ENCODE measurements at places on chromosomes 5 and 9.

DNA sequence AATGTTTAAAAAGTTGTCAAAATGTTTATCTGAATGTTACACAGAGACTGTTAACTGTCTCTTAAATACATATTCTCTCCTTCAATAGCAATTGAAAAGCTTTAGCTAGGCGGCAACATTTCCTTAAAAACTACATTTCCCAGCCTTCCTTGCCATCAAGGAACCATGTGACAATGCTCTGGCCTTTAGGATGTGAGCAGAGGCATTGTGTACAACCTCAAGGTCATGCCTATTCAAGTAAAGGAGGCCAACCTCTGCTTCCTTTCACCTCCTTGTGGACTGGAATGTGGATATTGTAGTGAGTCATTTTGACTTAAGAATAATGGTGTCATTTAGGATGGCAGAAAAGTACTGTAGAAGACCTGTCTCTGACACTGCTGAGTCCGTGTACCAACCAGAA lies 23.7 kb upstream of the MROH2B start:
- no peak for DNase-seq

GRCh38 chr5:36418152-36418979 lies 116.7 kb upstream of the RANBP3L start:
- no peak for DNase-seq

GRCh38 chr9:36268007-36268427 lies 9.8 kb upstream of the GNE start:
- DNase-seq: peak; percentile 44

DNA sequence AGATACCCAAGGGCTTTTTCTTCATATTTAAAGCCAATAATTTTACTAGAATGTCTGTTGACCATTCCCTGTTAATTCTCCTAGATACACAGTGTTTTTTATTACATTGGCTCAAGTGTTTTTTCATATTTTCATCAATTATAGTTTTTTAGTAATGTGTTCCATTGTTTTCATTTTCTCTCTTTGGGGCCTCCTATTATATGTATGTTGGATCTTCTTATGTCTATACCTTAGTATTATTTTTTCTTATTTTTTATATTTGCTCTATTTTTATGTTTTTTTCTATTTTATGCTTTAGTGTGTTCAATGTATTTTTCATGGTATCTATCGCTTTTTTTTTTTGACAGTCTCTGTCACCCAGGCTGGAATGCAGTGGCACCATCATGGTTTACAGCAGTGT lies 7.5 kb downstream of the KIAA1958 start:
- no peak for DNase-seq

DNA sequence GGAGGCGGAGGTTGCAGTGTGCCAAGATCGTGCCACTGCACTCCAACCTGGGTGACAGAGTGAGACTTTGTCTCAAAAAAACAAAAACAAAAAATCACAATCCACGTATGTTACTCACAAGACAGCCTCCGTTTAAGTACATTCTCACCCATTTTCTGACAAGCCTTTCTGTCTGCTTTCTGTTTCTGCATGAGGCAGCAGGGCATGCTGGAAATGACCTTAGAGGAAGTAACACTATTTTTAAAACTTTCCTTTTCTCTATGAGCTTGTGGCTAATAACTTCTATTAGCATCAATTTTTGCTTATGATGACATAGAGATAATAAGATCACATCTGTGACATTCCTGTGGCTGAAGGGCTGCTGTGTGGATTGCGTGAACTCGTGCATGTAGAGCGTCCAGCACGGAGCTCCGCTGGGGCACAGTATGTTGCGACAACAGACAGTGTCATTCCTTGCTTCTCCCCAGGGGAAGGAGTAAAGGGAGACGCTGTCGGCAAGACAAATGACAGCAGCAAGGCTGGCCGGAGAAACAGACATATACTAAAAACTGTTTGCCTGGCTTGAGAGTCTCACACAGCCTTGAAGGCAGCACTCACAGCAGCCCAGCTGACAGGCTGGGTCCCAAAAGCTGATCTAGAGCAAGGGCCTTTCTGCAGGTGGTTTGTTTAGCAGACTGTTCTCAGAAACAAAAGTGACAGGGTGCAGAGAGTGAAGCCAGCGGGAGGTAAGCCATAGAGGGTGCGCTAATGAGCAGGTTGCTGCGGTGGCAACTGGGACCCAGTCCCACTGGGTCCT lies 1.6 kb downstream of the BTNL3 start:
- no peak for DNase-seq

DNA sequence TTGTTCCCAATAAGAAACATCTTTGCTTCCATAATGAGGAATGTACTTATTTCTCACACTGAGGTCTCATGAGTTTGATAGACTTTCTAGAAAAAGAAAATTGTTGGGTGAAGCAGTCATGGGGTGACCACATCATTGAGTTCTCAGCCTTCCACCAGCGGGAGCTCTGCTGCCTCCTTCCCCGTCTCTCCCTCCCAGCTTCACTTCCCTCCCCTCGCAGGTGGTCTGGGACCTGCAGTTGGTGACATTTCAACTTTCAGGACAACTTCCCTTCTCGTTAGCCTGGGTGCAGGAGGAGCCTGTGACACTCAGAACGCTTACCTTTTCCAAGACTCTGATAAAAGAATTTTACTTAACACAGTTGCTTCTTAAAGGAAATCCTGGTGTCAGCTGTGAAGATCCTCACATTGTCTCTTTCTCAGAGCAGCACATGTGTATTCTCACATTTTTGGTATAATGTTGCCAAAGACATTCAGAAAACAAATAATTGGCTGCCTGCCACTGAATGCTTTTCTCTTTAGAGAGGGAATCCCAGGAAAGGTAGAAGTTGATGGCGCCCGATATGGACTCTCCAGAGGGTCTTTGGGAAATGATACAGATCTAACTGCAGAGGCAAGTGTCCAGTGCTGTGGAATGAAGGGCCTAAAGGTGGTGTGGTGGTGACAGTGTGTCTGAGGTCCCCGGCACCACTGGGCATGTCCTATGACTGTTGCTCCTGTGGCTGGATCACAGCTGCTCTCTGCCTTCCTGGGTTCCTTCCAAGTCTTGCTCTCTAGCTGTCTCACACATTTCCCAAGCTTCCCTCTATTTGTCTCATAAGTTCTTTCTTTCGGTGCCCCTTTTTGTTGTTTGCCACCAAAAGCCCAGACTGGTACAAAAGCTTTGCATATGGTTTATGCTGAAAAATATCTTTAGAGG lies 238.1 kb downstream of the GAS1 start:
- DNase-seq: no peak

DNA sequence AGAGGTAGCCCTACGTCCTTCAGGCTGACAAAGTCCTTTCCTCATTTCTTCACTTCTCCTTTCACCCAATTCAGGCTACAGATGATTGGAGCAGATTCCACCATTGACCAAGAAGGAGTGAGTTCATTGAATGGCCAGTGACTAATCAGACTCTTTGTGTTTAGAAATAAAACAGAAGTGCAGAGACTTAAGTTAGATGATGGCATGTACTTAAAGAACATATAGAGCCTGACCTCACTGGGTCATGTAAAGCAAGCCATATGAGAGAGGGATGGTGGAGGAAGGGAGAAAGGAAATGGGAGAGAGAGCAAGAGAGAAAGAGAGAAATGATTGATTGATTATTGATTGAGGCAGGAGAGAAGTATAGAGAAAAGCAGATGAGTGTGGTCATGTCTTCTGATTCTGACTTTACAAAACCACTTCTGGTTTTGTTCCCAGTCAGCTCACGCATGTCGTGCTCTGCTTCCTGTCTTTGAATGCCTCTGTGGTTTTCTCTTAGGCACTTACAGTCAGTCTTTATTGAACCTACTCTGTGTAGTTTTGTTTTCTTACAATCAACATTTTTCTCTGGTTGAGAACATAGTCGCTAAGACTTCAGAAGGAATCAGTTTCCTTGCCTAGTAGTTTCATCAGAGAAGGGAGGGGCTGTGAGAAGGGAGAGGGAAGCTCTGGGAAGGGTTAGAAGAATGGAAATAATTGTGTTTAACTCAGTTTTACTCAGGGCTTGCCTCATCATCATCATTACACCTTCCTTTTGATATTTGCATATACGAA lies 149.2 kb upstream of the KLF9 start:
- peak; percentile 85 for DNase-seq

GRCh38 chr5:172904643-172905345 lies 54.4 kb upstream of the RPL26L1 start:
- DNase-seq: peak; percentile 79

GRCh38 chr5:174446988-174447387 lies 277.4 kb upstream of the MSX2 start:
- no peak for DNase-seq

- no peak for DNase-seq
Measured at GRCh38 chr5:139027150-139027549, 152.0 kb upstream of the LRRTM2 start.

DNA sequence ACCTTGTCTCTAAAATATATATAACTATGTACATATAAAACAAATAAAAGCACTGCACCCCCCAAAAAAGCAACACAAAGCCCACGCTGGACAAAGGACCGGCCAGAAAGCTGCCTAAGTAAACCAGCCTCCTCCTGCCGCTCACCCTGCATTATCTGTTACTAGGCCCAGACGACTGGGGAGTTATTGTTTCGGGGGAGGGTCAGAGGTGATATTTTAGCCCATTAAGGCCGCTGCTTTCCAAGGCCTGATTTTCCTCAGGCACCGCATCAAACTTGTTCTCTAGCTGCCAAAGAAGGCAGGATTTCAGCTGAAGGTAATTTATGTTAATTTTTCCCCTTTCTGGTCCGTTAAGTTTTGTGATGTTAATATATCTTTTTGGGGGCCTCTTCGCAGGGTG lies 44.0 kb upstream of the CTNNA1 start:
- no peak for DNase-seq

GRCh38 chr5:177329883-177330282 lies 18.2 kb upstream of the MXD3 start:
- no peak for DNase-seq

GRCh38 chr5:92081958-92082712 lies 699.0 kb upstream of the ARRDC3 start:
- DNase-seq: no peak

DNA sequence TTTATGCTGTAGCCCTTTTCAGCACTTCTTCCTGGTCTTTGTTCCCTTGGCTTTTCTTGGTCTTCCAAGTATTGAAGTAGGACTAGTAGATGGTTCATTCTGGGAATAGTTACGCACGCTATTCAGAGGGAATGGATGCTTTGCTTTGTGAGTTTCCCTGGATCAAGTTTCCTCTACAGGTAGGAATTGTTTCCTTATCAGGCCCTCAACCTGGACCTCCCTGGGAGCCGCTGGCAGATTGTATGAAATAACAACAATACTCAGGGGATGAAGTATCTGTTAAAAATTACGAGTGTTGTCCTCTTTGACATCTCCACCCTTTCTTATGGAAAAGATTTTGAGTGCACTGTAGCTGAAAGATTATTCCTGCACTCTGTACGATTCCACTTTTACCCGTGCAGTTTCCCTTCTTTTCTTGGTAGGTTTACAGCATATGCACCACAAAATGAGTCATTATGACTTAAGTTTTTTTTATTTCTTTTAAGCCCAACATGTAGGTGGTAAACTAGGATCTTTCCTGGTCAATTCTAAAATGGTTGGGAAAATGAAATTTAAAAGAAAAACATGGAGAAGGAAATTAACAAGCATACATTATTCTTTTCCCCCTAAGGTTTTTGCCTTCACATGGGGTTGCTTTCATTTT lies 57.9 kb downstream of the ARHGAP26 start:
- DNase-seq: peak; percentile 21

- DNase-seq: no peak
Measured at GRCh38 chr5:140178086-140178410, 3.1 kb downstream of the CYSTM1 start.

- no peak for DNase-seq
Measured at GRCh38 chr9:37134166-37134565, 13.8 kb downstream of the ZCCHC7 start.

DNA sequence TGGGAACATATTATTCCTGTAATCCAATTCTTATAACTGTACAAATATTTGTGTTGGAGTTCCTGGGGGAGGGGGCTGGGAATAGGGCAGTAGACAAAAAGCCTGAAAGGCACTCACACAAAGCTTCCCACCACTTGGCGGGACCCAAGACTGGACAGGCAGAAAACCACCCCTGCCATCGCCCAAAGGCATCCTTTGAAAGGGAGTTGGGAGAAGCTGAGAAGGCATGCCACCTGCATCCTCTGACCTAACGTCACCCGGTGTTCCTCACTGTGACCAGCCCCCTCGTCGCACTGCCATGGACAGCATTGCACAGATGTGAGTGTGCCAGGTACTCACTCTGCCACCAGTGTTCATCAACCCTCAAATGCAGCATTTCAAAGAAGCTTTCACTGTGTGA lies 80.6 kb upstream of the SMIM23 start:
- DNase-seq: no peak

DNA sequence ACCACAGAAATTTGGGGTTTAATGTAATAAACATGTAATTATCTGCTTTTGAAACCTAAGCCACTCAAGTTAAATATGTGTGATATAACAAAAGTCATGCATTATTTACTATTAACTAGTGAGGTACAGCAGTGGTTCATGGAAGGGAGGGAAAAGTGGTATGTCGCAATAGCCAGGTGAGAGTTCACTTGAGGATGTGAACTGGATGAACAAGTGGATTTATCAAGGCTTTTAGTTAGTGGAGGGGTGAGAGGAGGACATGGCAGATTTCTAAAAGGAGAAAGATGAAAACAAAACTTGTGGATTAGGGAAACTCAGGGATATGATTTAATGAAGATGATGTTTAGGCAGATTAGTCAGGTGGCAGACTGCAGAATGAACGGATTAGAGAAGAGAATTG lies 141.3 kb upstream of the NFIB start:
- no peak for DNase-seq

DNA sequence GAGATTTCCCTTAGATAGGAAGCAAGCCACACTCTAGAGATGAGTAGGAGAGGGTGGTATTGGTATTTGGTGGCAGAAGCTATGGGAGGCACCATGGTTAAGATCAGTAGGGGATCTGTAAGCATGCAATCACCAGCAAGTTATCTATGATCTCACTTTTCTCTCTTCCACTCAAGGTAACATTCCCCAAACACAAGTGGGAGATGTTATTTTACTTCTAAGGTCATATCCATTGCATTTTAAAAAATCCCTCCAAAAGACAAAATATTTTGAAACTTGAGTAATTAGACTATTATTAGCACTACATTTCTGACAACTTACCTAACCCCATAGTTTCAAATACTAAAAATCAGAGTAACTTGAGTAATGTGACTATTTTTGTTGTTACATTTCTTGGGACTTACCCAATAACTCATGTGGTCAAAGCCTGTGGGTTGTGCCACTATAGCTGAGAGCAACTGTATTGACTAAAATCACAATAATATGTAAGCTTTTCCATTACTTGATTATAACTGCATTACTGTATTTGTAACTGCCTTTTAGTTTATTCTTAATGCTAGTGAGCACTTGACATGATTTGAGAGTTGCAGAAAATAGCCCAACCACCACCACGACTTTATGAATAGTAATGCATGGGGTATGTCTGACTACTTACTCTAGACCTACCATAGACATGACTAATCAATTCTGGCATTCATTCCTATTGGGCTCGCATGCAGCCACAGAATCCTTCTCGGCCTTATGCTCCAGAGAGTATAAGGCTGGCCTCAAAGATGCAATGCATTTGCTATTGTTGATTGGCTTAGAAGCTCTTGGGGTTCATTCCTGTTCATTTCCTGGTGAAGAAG lies 264.7 kb downstream of the TRIM32 start:
- peak; percentile 99 for DNase-seq

- peak; percentile 26 for DNase-seq
Measured at GRCh38 chr9:83405759-83406158, 132.4 kb downstream of the FRMD3 start.

GRCh38 chr9:82675102-82675501 lies 387.8 kb downstream of the RASEF start:
- no peak for DNase-seq

GRCh38 chr9:73009649-73010288 lies 56.9 kb upstream of the ALDH1A1 start:
- no peak for DNase-seq

- DNase-seq: peak; percentile 65
Measured at GRCh38 chr5:14063138-14063537, 80.0 kb upstream of the TRIO start.

- DNase-seq: no peak
Measured at GRCh38 chr5:19301271-19301670, 686.7 kb downstream of the CDH18 start.
